ENCODE measurements at places on chromosomes 3 and 15.

DNA sequence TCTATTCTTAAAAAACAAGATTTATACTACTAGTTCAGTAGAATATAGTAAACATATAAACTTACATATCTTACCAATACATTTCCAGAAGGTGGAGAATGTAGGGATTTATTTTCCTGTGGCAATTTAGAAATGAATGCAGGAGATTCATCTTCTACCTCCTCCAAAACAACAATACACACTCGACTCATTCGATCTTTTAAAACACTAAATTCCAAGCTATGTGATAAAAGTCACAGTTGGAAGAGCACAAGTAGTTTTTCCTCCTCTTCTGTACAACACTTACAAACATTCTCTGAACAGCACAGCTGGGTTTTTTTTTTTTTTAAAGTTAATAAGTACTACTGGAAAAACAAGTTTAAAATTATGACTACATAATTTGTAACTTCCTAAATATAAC, 1.4 kb downstream of the ANKRD28 start:
- no peak for DNase-seq

GRCh38 chr3:127351321-127351720, 63.5 kb upstream of the PRR20G start:
- no peak for DNase-seq

DNA sequence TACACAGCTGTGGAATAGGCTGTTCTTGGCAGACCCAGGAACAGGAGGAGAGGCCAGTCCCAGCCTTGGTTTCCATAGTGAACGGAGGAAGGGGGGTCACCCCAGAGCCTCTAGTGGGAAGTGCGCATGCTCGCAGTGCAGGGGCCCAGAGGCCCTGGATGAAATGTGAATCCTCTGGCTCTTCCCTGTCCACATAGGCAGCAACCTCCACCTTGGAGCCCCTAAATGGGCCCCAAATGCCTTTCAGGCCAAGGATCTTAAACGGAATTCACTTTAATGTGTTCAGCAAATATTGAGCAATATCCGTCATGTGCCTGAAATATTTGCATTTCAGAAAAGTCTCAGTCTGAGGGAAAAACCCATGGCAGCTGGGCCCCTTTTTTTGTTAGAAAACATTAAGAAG, 3.3 kb upstream of the NDN start:
- DNase-seq = no peak

DNA sequence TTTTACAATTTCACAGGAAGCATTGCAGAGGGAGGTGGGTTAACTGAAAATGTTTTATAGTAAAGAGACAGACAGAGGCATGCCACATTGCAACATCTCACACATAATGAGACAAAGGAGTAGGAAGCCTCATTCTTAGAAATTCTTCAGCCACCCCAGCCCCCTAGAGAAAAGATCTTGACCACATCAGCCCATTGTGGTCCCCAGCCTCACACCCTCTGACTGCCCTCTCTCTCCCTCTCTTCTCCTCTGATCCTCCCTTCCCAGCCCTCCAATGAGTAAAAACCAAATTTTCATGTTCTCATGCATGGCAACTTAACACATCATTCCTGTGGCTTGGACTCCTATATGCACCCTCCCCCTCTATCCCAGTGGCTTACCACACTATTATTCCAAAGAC, 174.1 kb downstream of the UACA start:
- DNase-seq = peak; percentile 44

DNA sequence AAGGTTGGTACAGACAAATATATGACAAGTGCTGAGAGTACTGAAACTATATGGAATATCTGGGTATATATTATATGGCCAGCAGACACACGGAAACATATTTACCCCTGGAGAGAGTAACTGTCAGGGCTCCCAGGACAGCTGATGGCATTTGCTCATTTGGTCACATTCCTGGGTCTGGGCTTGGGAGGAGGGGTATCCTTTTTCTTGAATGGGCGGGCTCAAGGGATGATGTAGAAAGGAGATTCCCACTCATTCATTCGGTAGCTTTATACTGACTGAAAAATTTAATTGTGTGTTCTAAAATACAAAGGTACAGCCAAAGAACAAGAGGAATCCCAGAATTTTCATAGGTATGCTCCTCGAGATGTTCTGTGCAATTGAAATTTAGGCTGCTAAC, 131.0 kb downstream of the KCNAB1 start:
- DNase-seq = no peak

DNA sequence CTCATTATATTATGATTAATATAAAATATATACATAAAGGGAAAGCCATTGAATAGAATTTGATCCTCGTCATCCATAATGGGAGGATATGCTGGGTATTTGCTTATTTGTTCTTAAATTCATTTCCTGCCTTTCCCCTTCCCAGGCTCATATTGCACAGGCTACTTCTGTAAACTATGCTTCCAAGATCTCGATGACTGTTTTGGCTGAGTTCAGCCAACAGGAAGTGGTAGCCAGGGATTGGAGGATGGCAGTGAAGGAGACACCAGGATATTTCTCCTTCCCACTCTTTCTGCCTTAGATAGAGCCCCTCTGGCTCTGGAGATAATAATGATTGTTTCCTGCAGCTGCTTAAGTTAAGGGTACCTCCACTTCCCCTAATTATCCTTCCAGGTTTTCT, 44.3 kb upstream of the DYNC1LI1 start:
- peak; percentile 78 for DNase-seq
